ENCODE measurements at places on chromosomes 4 and X. TPM values are rescaled to one million over a fixed set of nuclear protein-coding genes. Genes with fewer than 3 reads are reported as not detected.

Gene ARHGAP6
- not detected for total RNA-seq

Gene GPR34
- total RNA-seq = 0.14 TPM

Gene SNX12
- total RNA-seq = 73.5 TPM

Gene KLHL5
- 64.0 TPM for total RNA-seq

Gene GPRIN3
- total RNA-seq = 4.0 TPM

Gene OTC
- total RNA-seq = not detected

Gene SCRG1
- not detected for total RNA-seq

Gene CENPE
- total RNA-seq = 8.7 TPM

Gene LRRC66
- total RNA-seq = 0.12 TPM

Gene FBXL5
- 29.4 TPM for total RNA-seq

Gene FGFBP1
- 3.1 TPM for total RNA-seq

Gene RPA4
- 0.35 TPM for total RNA-seq

Gene GBA3
- not detected for total RNA-seq

Gene BEND2
- total RNA-seq = not detected

Gene SPIN3
- total RNA-seq = 7.1 TPM
